Thoracic aorta (tissue), 2 donors: ENCODE measurements at places on chromosomes 2 and 18. TPM values are rescaled to one million over a fixed set of nuclear protein-coding genes. Genes with fewer than 3 reads are reported as not detected.

The IL36A gene
- total RNA-seq: not detected

The CERKL gene
- total RNA-seq: not detected

The ATOH8 gene
- total RNA-seq: 78.4 TPM

The RAB6C gene
- total RNA-seq: not detected

The MMADHC gene
- total RNA-seq: 62.2 TPM

The GPR17 gene
- not detected for total RNA-seq

The RPL37A gene
- total RNA-seq: 464 TPM

The SAP130 gene
- total RNA-seq: 24.3 TPM

The TMEM198 gene
- 1.4 TPM for total RNA-seq

The DLGAP1 gene
- total RNA-seq: 7.3 TPM

The CSRNP3 gene
- 2.7 TPM for total RNA-seq
